ENCODE measurements at places on chromosomes 4 and X. TPM values are rescaled to one million over a fixed set of nuclear protein-coding genes. Genes with fewer than 3 reads are reported as not detected.
A peak's percentile ranks its signal among the peaks of the same experiment; 100 is the strongest.

GEMIN8 gene
- 9.6 TPM for total RNA-seq

RAI2 gene
- 21.4 TPM for total RNA-seq

- no peak for DNase-seq
Observed at GRCh38 chr4:107148904-107149303, 112.8 kb upstream of the DKK2 start.

CAPN6 gene
- 0.24 TPM for total RNA-seq

GRCh38 chrX:153494541-153495361, at the start of gene BGN:
Gene BGN (plus strand): TSS chrX:153494980. CDS start chrX:153504632, 9,652 bp downstream.
- peak; percentile 59 for DNase-seq

GRCh38 chr4:59994118-59994517, 1206.0 kb upstream of the ADGRL3 start:
- no peak for DNase-seq

- DNase-seq, result no peak
Observed at GRCh38 chrX:16804923-16805464, 18.7 kb downstream of the TXLNG start.

- no peak for DNase-seq
Observed at GRCh38 chrX:8607326-8607725, 124.6 kb downstream of the ANOS1 start.

SMIM31 gene
- total RNA-seq, result not detected

GRCh38 chr4:145888393-145888792, 50.2 kb downstream of the ZNF827 start:
- DNase-seq, result no peak

- no peak for DNase-seq
Observed at GRCh38 chr4:153020457-153020856, 84.3 kb downstream of the FHDC1 start.

DNA sequence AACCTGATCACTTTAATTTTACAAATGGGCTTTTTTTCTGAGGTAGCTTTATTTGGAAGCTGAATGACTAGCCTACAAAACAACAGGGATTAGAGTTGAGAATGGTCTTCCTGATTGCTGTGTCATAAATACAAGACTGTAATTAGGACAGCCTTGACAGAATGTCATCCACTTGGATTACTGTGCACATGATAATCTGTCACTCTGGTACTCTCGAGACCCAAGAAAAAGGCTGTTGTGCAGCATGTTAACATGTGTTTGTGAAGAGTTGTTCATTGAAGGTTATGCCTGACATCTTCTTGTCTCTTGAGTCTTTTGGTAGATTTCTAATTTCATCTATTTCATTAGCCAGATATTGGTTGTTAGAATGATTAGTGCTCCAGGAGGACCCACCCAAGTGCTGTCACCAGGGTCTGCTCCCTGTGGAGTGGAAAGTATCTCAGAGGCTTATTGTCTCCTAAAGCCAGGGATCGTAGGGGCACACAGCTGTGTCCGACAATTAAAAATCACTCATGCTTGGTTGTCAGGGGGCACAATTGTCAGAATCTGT, 212.2 kb upstream of the GPRIN3 start:
- DNase-seq, result no peak

IL1RAPL1 gene
- total RNA-seq, result 2.6 TPM

GRCh38 chr4:119008761-119009160, 120.1 kb downstream of the SYNPO2 start:
- no peak for DNase-seq

OPRPN gene
- total RNA-seq, result not detected

Data from heart right ventricle (tissue), 16 donors.